Activated naive CD8-positive, alpha-beta T cell treated with anti-CD3 and anti-CD28 coated beads, Interleukin-2, amount 10 ng/mL, durations not matched to agents 7 days and 5 days (primary cell): ENCODE measurements at places on chromosomes 2 and 18. TPM values are rescaled to one million over a fixed set of nuclear protein-coding genes. Genes with fewer than 3 reads are reported as not detected.

The KLF11 gene
- total RNA-seq, result 7.1 TPM

The ACVR1C gene
- 2.1 TPM for total RNA-seq

DNA sequence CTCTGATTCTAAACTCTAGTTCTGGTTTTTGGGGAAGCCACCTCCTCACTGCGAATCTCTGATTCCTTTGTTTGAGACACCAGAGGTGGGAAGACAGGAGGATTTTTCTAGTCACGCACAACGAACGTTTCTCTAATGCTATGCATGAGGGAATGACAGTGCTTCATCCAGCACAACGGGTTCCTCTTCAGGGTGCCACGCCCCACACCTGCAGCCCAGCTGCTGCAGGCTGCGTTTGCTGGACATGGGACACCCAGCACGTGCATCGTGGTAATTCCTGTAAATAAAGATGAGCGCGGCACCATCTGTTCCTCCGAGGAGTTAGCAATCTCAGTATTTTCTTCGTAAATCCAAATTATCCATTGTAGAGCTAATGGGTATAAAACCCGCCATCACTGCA lies 37.5 kb upstream of the TPO start:
- no peaks in the 10 kb centered on the region for H3K36me3 ChIP-seq
- no peak for DNase-seq
- H3K27me3 ChIP-seq, result peaks cover 4% of the 10 kb centered on the region

DNA sequence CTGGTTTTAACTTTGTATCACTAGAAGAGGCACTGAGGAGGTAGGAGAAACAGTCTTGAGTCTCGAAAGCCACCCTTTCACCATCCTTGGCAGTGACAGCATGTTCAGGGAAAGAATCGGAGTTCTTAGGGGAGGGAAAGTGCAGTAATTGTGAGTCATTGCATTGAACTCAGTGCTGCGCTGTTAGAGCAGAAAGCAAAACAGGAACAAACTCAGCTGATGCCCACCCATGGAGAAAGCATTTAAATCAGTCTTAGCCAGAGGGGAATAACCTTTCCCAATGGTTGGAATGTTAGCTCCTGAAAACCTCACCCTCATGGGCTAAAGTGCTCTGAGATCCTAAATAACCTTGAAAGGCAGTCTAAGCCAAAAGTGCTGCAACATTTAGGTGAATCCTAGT lies 845.6 kb upstream of the CNTNAP5 start:
- no peaks in the 10 kb centered on the region for H3K4me1 ChIP-seq
- H3K27ac ChIP-seq, result no peak overlapping the region
- DNase-seq, result no peak
- no peaks in the 10 kb centered on the region for H3K27me3 ChIP-seq
- H3K4me3 ChIP-seq, result no peak overlapping the region

DNA sequence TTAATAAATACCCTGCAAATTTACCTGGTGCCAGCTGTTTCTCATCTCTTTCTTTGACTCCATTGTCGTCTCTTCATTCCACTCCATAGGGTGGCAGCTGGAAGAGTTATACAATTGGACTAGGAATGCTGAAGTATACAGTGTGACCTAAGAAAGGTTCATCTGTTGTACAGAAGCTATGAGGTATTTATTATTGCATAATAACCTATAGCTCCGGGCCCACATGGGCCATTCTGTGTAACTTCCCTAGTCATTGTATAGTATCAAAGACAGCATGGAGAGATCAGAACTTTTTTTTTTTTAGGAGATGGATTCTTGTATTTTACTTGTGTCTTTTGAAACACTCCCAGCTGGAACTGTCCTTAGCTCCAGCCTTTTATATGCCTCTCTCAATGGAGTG lies 26.2 kb downstream of the BMP10 start:
- no peak overlapping the region for H3K4me3 ChIP-seq
- H3K4me1 ChIP-seq, result no peaks in the 10 kb centered on the region
- DNase-seq, result no peak
- peaks cover 25% of the 10 kb centered on the region for H3K27me3 ChIP-seq
- H3K36me3 ChIP-seq, result no peaks in the 10 kb centered on the region
- no peak overlapping the region for H3K27ac ChIP-seq

DNA sequence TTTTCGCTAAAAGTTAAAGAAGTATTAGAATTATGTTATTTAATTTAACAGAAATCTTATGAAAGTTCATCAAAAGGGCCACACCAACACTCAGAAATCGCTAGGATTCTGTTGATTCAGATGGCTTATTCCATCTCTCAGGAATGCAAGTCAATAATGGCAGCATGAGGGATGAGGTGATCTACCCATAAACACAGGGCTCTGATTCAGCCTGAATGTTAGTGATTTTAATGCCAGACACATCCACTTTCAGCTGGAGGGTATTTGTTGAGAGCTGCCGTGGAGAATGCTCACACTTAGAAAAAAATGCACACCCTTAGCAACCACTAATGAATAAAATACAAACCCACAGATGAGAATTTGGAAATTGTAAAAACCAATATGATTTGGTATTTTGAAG lies 173.3 kb upstream of the ERBB4 start:
- H3K27ac ChIP-seq, result no peak overlapping the region
- H3K36me3 ChIP-seq, result no peaks in the 10 kb centered on the region
- no peaks in the 10 kb centered on the region for H3K4me1 ChIP-seq
- DNase-seq, result no peak

- peaks cover 10% of the 10 kb centered on the region for H3K4me1 ChIP-seq
- H3K36me3 ChIP-seq, result no peaks in the 10 kb centered on the region
- H3K4me3 ChIP-seq, result no peak overlapping the region
- peaks cover 14% of the 10 kb centered on the region for H3K27me3 ChIP-seq
Observed at GRCh38 chr2:241214209-241214608, 25.7 kb downstream of the ANO7 start.

DNA sequence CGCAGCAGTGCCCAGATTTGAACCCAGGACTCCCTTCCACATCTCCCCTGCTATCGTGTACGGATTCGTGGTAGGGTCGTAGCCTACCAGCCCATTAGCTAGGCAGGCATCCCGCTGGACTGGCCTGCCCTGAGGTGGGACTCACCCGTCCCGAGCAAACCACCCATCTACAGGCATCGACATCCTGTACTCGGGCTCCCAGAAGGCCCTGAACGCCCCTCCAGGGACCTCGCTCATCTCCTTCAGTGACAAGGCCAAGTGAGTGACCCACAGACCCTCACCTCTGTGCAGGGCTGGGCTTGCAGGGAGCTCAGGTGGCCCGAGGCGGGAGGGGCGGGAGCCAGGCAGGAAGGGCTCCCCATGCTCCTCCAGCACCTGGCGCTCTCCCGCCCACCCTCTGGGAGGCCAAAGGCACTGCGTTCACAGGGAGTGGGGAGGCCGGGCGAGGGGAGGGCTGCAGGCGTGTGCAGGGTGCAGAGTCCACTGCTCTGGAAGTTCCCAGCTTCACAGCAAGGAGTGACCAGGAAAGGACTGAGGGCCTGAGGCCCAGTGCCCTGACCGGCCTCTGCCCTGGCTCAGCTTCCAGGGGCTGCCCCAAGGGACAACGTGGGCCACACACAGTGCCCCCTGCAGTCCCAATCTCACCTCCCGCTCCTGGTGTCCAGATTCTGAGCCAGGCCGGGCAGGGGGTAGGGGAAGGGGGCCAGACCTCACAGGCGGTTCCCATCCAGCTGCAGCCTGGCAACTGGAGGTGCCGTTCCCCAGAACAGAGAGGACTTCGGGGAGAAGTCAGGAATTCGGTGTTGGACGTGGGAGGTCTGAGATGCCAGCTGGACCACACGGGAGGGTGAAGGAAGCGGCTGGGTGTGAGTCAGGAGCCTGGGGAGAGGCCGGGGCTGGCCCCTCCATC lies 5.4 kb downstream of the AGXT start:
- no peak for DNase-seq
- H3K4me1 ChIP-seq, result no peaks in the 10 kb centered on the region
- no peak overlapping the region for H3K27ac ChIP-seq
- no peaks in the 10 kb centered on the region for H3K27me3 ChIP-seq

GRCh38 chr2:135662088-135662487 lies 79.6 kb upstream of the UBXN4 start:
- peaks cover 33% of the 10 kb centered on the region for H3K4me1 ChIP-seq
- H3K27me3 ChIP-seq, result no peaks in the 10 kb centered on the region
- H3K36me3 ChIP-seq, result peaks cover 43% of the 10 kb centered on the region
- no peak for DNase-seq

- peak; percentile 39 for DNase-seq
- peaks cover 4% of the 10 kb centered on the region for H3K4me1 ChIP-seq
- H3K27me3 ChIP-seq, result peaks cover 76% of the 10 kb centered on the region
- H3K27ac ChIP-seq, result no peak overlapping the region
- no peak overlapping the region for H3K4me3 ChIP-seq
Observed at GRCh38 chr2:109614715-109615636, 812 bp downstream of the SOWAHC start.

DNA sequence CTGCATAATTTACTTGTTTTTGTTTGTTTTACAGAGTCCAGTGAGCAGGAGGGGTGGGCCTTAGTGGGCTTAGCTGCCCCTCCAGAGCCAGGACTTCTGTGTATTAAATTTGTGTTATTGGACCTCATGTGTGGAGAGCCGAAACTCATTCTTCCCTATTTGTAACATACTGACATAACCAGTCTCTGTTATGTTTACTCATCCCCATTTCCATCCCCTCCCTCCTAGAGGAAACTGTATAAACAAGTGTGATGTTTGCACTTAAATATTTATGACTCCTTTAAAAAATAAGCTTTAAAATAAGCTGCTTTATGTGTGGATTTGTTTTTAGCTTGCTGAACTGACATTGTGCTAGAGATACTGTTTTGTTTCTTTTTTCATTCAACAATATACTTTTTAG lies 13.8 kb downstream of the ZNF512 start:
- H3K36me3 ChIP-seq, result peaks cover 56% of the 10 kb centered on the region
- H3K4me1 ChIP-seq, result peaks cover 17% of the 10 kb centered on the region
- no peak overlapping the region for H3K27ac ChIP-seq
- no peaks in the 10 kb centered on the region for H3K27me3 ChIP-seq
- DNase-seq, result no peak

GRCh38 chr2:129812071-129812470 lies 167.4 kb upstream of the RAB6C start:
- H3K36me3 ChIP-seq, result no peaks in the 10 kb centered on the region
- H3K27me3 ChIP-seq, result peaks cover 15% of the 10 kb centered on the region
- DNase-seq, result no peak
- H3K4me3 ChIP-seq, result no peak overlapping the region
- no peak overlapping the region for H3K27ac ChIP-seq

- no peak overlapping the region for H3K4me3 ChIP-seq
- no peaks in the 10 kb centered on the region for H3K4me1 ChIP-seq
- H3K36me3 ChIP-seq, result no peaks in the 10 kb centered on the region
- DNase-seq, result no peak
Observed at GRCh38 chr18:43574974-43575373, 297.7 kb upstream of the SYT4 start.

DNA sequence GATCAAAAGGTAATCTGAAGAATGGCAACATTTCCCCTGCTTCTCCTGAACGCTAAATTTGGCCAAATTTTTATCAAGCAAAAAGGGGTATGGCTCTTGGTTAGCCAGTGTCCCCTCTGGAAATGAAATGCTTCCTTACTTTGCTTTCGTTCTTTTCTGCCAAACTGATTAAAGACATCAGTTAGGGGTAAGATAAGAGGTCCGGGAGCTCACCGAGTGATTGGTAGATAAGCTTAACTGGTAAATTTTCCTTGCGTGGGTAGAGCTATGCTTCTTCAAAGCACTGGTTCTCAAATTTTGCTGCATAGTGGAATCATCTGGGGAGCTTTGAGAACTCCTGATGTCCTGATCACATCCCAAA lies 62.7 kb upstream of the MAPRE2 start:
- H3K4me3 ChIP-seq, result peak overlapping the region; percentile 94
- H3K4me1 ChIP-seq, result peaks cover 16% of the 10 kb centered on the region
- H3K36me3 ChIP-seq, result no peaks in the 10 kb centered on the region
- H3K27me3 ChIP-seq, result peaks cover 15% of the 10 kb centered on the region

GRCh38 chr2:170190172-170190571 lies 12.2 kb downstream of the MYO3B start:
- no peaks in the 10 kb centered on the region for H3K36me3 ChIP-seq
- H3K4me1 ChIP-seq, result no peaks in the 10 kb centered on the region
- H3K27ac ChIP-seq, result no peak overlapping the region

DNA sequence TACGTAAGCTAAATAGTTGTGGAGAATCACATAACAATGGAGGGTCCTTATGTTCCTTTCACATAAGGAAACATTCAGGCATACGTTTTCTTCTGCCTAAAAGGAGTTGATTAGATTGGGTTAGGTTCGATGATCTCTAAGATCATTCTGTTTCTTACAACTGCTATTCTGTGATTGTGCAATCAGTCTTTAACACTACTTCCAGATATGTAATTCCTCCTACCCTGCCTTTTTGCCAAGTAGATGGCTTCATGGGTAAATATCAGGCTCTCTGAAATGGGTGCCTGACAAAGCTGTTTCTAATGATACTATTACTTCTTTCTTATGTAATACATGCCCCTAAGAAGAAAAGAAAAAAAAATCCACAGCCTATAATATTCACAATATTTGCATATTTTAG lies 321.5 kb downstream of the XIRP2 start:
- no peaks in the 10 kb centered on the region for H3K36me3 ChIP-seq
- no peaks in the 10 kb centered on the region for H3K4me1 ChIP-seq
- DNase-seq, result no peak
- no peak overlapping the region for H3K27ac ChIP-seq
- H3K27me3 ChIP-seq, result no peaks in the 10 kb centered on the region

DNA sequence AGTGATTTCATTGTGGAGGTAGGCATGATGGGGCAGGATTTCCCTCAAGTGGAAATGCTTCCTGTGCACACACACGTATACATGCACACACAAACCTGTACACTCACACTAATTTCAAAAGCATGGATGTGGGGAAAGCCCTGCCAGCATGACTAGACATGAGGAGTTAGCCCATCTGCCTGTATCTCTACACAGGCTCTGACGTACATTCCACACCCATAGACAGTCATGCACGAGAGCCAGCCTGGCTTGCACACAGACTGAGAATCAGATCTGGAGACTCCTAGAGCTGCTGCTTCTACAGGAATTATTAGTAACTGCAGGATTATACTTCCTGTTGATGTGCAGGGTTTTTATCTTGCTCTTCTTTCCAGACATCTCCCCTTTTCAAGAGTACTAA lies 27.3 kb upstream of the NFU1 start:
- H3K27ac ChIP-seq, result no peak overlapping the region
- peaks cover 1% of the 10 kb centered on the region for H3K4me1 ChIP-seq
- no peak for DNase-seq
- H3K4me3 ChIP-seq, result no peak overlapping the region

DNA sequence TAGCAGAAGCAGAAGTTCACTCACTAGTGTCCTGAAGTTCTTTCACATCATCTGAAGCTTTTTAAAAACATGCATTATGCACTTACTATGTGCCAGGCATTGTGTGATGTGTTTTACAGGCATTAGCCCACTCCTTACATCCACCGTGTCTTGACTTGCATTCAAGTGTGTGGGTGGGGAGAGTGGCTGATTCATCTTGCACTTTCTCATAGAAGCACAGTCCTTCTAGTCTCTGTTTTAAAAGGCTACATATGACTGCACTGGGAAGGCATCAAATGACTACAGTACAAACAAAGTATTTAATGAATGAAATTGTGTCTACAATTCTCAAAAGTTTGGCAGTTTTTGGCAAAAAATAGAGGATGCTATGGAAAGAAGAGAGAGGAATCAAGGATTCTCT lies 21.6 kb upstream of the DSC3 start:
- H3K4me3 ChIP-seq, result no peak overlapping the region
- DNase-seq, result no peak
- no peak overlapping the region for H3K27ac ChIP-seq
- no peaks in the 10 kb centered on the region for H3K36me3 ChIP-seq
- no peaks in the 10 kb centered on the region for H3K4me1 ChIP-seq
